Bronchial epithelial cell (primary cell): ENCODE measurements at places on chromosomes 11 and 22.

DNA sequence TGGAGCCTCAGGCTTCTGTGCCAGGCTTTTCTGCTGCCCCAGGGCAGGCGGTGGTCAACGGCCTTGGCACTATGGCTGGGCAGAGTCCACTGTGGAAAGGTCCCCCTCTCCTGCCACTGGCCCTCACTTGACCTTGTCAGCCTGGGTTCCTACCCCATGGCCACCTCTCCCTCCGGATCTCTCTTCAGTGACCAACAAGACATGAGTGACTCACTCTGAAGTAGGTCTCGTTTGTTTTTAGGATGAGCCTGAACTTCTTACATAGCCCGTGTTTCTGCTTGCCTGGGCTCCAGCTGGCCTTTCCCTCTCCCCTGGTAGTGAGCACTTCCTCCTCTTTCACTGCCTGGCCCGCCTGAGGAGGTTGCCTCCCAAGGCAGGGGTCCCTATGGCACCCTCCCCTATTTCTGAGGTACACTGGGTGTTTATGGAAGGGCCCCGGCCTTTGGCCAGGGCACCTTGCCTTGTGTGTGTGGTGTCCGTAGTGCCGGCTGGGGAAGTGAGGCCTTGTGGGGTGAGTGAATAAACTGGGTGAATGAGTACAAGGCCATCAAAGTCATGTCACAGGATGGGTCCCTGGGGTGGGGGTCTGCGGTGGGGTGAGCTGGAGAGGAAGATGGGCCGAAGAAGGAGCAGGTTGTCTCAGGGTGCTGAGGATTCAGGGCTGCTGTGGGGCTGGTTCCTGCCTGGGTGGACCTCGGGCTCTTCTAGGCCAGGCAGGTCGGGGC is 5.0 kb downstream of the SHANK3 start:
- peak; percentile 35 for DNase-seq

- no peak for DNase-seq
These were observed 2350.4 kb upstream of the RAG2 start for GRCh38 chr11:38948392-38948791.

GRCh38 chr11:122900587-122901202 is 18.1 kb downstream of the JHY start:
- no peak for DNase-seq

DNA sequence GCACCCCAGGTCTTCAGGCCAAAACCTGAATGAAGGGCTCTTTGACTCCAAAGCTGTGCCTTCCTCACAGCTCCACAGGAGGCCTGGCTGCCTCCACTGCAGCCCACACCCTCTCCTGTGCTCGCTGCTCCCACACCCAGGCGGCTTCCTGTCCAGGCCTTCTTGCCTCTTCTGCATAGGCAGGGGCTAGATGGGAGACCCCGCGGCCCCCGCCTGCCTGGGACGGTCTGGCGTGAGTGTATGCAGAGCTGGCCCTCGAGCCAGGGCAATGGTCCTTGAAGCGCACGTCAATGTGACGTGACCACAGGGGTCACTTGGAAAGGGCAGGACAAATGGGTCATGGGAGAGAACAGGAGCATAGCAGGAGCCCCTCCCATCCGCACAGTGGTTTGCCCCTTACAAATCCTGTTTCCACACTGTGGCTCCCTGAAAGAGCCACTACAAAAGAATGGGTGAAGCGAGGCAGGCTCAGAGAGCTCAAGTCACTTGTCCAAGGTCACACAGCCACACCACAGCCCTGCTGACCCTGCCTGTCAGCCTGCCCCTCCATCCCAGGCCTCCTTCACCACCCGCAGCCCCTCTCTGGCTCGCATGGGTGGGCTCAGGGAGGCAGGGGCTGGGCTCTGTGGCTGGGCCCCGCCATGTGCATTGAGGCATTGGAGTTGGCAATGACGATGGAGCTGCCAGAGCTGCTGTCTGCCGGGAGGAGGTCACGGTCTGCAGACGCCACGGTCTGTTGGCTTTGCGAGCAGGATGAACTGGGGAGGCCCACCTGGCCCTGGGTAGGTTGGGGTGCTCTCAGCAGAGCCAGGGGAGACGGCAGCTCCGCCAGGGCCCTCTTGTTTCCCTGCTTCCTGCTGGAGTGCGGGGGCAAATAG is 71.2 kb upstream of the WNT11 start:
- DNase-seq, result no peak

DNA sequence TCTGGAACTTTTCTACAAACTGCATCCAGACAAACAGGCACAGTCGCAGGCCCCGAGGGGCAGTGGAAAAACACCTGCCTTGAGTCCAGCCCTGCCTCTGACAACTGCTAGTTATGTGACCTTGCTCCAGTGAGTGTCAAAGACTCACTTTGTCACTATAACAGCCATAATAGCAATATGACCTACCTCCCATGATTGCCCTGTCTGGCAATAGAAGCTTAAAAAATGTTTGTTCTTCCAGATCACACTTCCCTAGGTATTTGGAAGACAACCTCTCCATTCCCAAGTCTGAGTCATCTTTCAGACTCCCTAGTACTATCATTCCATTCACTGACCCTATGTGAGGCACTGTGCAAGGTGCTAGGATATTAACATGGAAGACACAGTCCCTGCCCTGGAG is 74.5 kb downstream of the RPL27A start:
- DNase-seq, result no peak

- no peak for DNase-seq
These were observed 70.2 kb downstream of the TP53I11 start for GRCh38 chr11:44880511-44880910.
